ENCODE measurements at places on chromosomes 12 and 14. TPM values are rescaled to one million over a fixed set of nuclear protein-coding genes. Genes with fewer than 3 reads are reported as not detected.

The HOXC13 gene
- total RNA-seq = not detected

The WDHD1 gene
- 7.5 TPM for total RNA-seq

The PIANP gene
- not detected for total RNA-seq

The MANSC4 gene
- not detected for total RNA-seq

The SMIM41 gene
- total RNA-seq = 0.19 TPM

The SYNDIG1L gene
- total RNA-seq = not detected

The CAPS2 gene
- total RNA-seq = 0.57 TPM

The KRT83 gene
- not detected for total RNA-seq

The ADGRD1 gene
- total RNA-seq = not detected

The BCL7A gene
- 9.1 TPM for total RNA-seq

The REM2 gene
- not detected for total RNA-seq

The PRKAG1 gene
- total RNA-seq = 58.9 TPM

The REP15 gene
- total RNA-seq = 6.2 TPM

Data from vein endothelial cell (primary cell).